Coronary artery (tissue), 2 donors: ENCODE measurements at places on chromosomes 5 and 9.

GRCh38 chr5:1465966-1466471, 20.8 kb upstream of the SLC6A3 start:
- no peak for DNase-seq

DNA sequence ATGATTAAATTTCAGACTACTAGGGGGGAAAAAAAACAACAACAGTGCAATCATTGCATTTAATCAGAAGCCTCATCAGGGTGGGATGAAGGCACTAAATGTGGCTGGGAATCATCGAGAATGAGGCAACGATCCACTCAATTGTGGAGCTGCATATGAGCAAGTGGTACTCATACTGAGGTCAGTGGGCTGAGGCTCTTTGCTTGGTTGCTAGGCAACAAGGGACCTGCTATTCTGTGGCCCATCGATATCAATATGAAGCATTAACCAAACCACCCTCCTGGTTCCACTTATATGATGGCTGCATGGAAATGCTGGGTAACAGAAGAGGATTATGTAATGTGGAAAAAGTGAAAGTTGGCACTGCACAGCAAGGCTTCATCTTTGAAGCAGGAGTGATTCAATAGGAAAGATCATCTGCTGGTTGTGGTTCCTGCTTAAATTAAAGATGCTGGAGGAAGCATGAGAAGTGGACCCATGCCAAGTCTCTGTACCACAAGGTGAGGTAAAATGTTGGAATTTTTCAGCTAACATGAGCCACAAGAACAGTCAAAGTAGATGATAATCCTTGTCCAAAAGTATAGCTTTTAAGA, 159.8 kb upstream of the HMHB1 start:
- DNase-seq, result no peak

DNA sequence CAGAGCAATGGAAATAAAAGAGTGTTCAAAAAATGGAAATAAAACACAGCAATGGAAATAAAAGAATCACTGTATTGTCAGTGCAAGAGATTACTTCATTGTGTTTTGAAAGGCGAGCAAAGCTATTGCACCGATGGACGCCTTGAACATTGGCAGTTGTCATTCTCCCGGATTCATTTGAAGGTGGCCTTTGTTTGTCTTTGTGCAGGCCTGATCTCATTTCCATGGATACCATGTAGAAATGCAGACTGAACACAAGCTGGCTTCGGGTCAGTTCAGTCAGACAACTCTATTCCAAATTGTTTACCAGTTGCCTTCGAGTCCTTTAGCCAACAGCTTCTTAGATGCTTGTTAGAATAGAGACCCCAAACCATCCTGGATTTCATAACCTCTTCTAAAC, 8.3 kb downstream of the ITGA2 start:
- no peak for DNase-seq

DNA sequence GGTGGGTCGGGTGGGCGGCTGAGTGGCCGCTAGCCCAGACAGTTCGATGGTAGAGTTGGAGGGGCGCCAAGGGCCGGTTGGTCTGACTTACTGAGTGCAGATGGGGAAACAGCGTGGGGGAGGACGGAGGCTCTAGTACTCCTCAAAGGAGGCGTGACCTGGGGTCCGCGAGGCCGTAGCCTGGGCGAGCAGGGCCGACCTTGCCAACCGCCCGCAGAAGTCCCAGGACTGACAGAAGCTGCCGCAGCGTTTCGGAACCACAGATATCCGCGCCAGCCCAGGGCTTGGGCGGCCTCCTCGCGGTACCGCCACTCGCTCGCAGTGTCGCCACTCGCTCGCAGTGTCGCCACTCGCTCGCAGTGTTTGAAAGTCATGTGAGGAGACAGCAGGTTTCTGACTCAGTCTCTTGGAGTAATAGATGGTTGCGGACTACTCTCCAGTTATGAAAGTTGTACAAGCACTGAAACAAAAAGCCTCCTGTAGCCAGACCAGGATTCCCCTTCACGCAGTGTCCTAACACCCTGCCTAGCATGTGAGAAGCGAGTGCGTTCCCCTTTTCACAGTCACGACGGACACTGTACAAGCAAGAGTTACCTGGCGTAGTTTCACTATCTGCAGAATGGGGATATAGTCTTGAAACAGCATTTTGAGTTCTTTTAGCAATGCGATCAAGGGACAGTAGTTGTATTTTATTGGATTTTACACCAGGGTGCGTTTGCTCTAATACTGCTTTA, 674 bp downstream of the TMEM38B start:
- DNase-seq, result peak; percentile 81

- DNase-seq, result no peak
These were observed 75.1 kb upstream of the PANK3 start for GRCh38 chr5:168654211-168654721.

- DNase-seq, result no peak
These were observed 7.4 kb downstream of the WNK2 start for GRCh38 chr9:93191354-93191660.

- DNase-seq, result no peak
These were observed 17.4 kb downstream of the ENC1 start for GRCh38 chr5:74623006-74623611.

DNA sequence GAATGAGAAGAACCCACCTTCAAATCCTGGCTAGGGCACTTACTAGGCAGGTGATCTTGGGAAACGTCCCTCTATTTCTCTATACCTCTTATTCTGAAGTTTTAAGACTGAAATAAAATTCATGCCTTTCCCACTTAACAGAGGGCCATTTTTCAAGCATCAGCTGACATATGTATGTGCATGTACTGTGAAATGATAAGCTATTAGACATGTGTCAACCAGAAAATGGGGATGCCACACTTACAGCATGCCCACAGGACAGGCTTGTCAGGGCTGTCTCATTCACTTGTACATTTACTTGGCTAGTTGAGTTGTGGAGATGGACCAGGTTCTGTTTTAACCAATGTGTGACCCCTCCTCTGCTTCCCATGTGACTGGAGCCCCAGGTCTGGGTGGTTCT, 78.5 kb downstream of the C9orf152 start:
- DNase-seq, result no peak

GRCh38 chr9:111068383-111068730, 30.1 kb upstream of the LPAR1 start:
- DNase-seq, result no peak

GRCh38 chr5:133818031-133818431, 150.4 kb downstream of the C5orf15 start:
- peak; percentile 79 for DNase-seq

GRCh38 chr5:64108674-64109073, 57.0 kb upstream of the RNF180 start:
- no peak for DNase-seq

DNA sequence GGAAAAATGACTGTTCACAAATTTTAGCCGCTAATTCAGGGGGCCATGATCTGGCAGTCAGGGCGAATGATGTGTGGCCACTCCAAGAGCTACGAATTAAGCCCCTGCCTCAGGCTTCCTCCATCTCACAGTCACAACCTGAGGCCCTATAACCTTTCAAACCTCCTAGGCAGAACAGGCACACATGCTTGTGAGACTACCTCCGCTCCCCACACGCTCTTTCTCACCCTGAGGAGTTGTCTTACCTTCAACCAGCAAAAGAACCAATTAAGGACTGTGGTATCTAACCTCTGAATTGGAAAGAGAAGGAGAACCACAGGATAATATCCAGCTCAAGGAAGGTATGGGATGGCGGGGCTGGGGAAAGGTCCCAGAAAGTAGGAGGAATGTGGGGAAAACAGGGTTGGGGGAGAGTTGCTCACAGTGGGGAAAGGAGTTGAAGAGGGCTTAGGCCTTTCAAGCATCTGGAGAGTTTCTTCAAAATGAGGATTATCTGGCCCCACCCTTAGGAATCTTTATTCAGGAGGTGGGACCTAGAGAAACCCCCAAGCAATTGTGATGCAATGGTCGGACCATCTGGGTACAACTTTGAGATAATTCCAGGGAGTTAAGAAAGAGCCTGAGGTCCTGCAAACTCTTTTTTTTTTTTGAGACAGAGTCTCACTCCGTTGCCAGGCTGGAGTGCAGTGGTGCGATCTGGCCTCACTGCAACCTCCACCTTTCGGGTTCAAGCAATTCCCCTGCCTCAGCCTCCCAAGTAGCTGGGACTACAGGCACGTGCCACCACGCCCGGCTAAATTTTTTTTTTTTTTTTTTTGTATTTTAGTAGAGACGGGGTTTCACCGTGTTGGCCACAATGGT, 5.5 kb downstream of the PCDH1 start:
- peak; percentile 33 for DNase-seq

- DNase-seq, result no peak
These were observed 797 bp downstream of the FAM78A start for GRCh38 chr9:131275332-131276093.

DNA sequence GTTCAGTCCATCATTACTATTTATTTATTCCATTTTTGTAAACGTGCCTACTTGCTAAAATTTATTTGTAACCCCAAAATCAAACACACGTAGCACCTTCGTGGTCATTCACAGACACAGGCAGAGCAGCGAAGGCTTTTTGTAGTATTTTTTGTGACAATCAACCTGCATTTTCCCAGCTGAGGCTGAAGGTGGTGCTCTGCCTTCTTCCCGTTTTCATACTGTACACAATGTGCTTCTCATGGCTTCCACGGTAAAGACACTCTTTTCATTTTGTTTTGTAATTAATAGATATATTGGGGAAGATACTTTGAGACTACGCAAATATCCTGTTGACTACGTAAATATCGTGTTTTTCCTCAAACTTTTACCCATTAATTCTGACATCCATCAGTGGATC, 19.4 kb downstream of the DAP start:
- DNase-seq, result no peak

DNA sequence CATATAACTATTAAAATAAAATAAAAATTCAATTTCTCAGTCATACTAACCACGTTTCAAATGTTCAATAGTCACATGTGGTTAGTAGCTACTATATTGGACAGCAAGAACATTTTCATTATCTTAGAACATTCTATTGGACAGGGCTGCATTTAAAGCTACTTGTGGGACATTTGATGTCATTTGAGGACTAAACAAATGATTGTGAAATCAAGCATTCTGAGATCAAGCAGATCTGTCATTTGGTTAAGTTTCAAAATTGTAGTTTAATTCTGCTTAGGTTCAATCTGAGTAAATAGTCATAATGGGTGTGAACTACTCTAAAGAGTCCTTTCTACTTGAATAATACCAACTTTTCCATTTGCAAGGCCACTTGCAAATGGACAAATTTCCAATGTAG, 226.9 kb upstream of the C9orf72 start:
- DNase-seq, result no peak

GRCh38 chr5:141001446-141001843, 35.2 kb downstream of the PCDHAC2 start:
- no peak for DNase-seq

DNA sequence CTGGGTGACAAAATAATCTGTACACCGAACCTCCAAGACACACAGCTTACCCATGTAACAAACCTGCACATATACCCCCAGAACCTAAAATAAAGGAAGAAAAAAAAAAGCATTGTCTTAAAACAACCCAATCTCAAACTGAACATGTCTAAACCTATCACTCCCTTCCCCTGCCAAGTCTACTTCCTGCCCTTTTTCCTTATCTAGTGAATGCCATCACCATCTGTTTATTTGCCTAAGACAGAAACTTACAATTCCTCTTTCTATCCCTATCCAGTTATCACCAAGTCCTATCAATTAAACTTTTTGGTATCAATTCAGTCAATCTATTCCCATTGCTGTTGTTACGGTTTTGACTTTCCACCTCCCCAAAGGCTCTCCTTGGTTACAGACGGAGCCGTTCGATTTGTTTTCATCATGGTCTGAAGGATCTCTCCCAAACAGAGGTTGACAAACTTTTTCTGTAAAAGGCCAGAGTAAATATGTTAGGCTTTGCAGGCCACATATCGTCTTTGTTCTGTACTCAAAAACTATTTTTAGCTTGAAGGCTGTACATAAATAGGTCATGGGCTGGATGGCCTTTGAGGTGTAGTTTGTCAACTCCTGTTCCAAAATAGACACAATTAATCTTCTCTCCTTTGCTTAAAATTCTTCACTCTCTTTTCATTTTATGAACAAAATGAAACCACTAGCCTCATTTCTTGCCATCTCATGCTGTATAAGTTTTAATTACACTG, 12.1 kb downstream of the NOL8 start:
- no peak for DNase-seq

DNA sequence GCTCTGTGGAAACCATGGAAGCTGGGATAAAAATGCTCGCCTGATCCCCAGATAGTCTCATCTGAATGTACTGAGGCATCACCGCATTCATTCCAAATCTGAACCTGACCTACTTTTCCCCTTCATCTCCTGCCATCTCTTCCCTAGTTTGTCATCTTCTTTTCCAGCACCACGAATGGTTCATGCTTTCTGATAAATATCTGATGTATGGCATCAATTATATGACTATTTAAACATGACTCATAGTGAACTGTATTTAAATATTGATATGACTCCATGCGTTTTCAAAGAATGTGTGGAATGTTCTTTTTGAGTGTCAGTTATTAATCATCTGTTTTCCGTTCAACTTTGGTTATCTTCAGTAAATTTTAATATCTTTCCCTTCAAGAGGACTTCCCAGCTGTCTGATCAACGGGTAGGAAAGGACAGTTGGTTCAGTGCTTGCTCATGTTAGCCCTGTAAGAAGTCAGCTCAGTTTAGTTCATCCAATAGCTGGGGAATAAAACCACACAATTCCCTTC, 21.1 kb downstream of the BASP1 start:
- no peak for DNase-seq

- DNase-seq, result no peak
These were observed 26.4 kb upstream of the NFIB start for GRCh38 chr9:14340219-14340873.

- no peak for DNase-seq
These were observed 500.6 kb downstream of the EBF1 start for GRCh38 chr5:158599157-158599556.
